ENCODE measurements at places on chromosomes 2 and 18. TPM values are rescaled to one million over a fixed set of nuclear protein-coding genes. Genes with fewer than 3 reads are reported as not detected.

GRCh38 chr2:2834105-2834504, 503.0 kb upstream of the MYT1L start:
- DNase-seq = no peak

DNA sequence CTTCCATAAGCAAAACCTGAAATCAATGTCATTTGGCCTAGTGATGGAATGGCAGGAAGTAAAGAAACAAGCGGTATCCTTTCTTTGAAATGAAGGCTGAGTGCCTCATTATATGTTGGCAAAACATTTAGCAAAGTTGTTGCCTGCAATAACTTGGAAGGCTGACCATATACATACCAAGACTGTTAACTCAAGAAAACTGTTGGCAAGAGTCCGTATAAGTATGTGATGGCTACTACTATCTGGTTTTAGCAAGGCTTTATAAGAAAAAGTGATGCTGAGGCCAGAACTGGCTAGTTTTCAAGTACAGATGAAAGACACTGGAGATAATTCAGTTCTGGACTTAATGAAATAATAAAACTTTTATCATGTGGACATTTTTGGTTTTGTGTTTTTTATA, 356.2 kb downstream of the ZNF521 start:
- DNase-seq = no peak

- no peak for DNase-seq
Observed at GRCh38 chr18:44680273-44681075, at the start of gene SETBP1. Gene SETBP1 (plus strand): TSS chr18:44680888. CDS start chr18:44701347, 20,459 bp downstream.

DNA sequence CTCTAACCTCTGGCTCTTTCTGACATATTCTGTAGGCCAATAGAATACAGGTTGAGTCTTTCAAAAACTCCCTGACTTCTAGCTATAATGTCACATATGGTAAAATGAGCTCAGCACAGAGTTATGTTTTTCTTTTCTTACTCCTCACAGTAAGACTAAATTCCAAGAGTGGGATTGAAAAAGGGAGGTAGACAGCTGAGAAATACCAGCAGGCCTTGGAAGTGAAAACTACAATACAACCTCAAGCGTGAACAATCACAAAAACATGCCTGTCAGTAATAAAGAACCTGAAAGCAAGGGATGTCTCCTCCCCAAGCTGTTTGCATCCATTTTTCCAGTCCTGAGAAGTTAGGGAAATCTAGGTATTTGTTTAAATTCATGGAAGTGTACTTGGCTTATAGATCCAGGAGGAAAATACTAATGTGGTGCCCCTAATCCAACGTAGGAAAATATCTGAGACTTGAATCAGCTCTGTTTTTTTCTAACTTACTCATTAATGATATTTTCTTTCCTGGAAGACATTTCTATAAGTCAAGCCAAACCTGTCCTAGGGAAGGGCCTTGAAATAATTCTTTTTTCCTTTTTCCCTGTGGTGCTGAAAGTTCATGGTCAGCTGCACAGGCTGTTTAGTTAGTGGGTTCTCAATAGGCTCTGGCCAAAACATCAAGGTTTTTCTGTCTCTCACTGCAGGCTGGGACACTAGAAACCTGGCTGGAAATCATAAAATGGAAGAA, 167.9 kb upstream of the SPATS2L start:
- DNase-seq = no peak

DNA sequence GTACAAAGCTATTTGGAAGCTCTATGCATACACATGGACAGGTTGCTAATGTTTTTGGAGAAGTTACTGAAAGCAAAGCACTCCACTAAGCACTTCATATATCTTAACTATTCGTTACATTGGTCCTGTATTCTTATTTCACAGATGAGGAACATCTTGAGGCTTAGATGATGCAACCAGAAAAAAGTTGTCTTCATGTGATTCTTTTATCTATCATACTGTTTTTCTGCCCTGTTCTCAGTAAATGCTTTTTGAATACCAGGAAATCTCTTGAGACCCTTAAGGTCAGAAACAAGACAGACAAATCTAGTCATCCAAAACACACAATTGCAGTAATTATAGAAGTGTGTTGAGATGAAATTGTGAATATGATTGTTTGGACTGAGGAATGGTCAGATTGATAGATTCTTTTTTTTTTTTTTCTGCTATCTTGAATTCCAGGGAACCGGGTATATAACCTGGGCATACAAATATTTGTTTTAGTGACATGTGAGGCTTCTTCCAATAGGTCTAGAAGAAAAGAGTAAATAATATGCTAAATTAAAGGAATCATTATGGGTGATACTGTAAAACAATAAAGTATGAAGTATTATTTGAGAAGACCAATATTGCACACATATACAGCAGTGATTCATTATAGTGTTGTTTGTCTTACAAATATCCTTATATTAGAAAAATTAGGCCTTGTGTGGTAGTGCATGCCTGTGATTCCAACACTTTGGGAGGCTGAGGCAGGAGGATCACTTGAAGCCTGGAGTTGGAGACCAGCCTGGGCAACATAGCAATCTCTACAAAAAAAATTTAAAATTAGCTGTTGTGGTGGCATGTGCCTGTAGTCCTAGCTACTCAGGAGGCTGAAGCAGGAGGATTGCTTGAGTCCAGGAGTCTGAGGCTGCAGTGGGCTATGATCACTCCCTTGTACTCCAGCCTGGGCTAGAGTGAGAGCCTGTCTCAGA, 33.7 kb downstream of the EHBP1 start:
- no peak for DNase-seq

ATP8B1 gene
- total RNA-seq = 0.25 TPM

DNA sequence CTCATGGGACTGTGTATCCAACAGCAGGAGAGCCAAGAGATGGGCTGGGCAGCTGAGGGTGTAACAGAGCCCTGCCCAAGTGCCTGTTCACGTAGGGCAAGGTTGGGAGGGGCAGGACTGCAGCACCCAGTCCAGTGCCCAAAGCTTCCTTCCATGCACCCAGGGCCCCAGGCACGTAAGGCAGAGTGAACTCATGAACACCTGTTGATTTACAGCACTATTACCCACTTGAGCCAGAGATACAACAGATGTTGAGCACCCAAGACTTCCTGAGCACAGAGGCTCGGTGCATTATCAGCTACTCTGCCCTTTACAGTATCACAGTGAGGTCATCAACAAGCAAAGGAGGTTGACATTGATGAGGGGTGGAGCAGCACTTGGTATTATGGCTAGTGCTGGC, 50.2 kb upstream of the FHL2 start:
- DNase-seq = no peak

- no peak for DNase-seq
Observed at GRCh38 chr2:69449906-69450305, 12.7 kb upstream of the NFU1 start.

- no peak for DNase-seq
Observed at GRCh38 chr2:205700331-205701132, 18.2 kb downstream of the NRP2 start.

DNA sequence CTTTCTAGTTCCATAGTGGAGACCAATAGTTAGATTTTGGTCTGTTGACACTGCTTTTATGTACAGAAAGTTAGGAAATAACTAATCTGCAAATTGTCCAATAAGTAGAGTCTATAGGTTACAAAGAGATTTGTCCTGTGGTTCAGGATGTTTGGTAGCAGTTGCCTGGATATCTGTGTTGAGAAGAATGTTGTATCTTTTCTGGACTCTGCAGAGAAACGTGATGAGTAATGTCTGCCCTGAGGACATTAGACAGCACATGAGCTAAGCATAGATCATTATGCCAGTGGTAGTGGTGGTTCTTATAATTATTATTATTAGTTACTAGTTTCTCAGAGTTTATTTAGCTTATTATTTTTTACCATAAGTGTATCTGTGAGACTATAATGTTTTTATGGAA, 65.8 kb downstream of the ANKRD62 start:
- DNase-seq = no peak

DNA sequence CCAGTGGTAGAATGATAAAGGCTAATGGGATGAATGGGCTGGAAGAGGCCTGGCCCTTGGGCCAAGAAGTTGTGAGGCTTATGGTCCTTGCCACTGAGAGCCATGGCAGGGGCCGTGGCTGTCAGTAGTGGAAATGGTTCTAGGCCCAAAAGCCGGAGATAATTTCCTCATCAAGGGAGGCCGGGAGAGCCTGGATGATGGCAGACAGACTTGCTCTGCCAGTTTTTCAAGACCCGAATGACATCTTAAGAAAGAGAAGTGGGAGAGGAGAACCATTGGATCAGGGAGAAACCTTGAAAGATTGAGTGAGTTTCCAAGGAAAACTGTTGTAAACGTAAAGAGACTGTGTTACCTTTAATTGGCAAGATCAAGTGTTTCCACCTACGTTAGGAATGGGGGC, 46.3 kb upstream of the VPS54 start:
- DNase-seq = no peak

DNA sequence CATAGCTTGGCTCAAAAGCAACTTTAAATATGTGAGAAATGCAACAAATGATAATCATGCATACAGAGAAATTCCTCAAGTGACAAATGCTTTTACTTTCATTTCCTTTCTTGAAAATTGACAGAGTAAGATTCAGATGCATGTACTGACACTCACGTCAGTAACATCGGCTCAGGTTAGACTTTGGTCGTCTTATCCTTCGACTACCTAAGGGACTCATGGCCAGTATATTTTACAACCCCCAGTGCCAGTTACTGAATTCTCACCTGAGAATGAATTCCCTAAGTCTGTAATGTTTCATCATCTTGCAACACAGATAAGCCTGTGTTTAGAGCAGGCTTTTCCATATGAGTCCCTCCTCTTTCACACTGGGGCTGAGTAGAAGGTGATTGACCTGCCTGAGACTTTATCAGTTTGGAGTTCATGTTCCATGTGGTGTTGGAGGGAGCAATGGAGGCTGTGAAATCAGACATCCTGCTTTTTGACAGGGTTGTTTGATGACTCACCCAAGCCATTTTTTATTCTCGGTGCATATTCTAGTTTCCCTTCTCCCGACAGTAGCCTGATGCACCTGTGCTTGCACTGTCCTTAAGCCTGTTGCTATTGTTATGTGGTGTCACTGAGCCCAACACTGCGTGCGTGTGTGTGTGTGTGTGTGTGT, 30.5 kb upstream of the ATP8B1 start:
- DNase-seq = no peak

- DNase-seq = no peak
Observed at GRCh38 chr2:60820416-60821132, 60.8 kb upstream of the REL start.

DNA sequence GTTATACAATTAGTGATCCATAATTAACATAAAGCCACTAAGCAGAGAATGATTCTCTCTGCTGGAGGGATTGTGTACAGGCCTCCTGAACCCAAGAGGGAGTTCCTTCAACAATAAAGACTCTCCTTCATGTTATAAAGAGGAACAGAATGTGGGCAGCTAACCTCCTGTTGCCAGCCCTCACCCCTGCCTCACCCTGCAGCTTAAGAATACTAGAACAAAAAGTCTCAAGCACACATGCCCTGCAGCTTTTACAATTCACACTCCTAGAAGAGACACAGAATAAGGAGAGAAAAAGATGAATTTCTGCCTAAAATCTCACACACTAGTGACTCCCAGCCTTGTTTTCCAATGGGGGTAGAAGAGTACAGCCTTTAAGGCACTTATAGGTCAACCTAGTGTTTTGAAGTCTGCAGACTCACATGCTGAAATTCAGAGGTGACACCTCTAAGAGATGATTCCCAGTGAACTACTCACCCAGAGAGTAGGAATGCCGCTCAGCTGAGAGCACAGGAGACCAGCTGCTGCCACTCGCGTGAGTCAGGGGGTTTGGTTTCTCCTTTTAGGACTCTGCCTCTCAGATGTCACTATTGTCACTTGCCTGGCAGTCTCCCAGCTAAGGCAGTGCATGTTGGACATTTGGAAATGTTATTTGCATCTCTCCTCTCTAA, 32.5 kb upstream of the IL1RL1 start:
- no peak for DNase-seq

GRCh38 chr18:78242254-78242643, 737.4 kb upstream of the SALL3 start:
- DNase-seq = no peak

CAVIN2 gene
- 121 TPM for total RNA-seq

GRCh38 chr18:58336605-58337004, 292.3 kb downstream of the ALPK2 start:
- no peak for DNase-seq

LIMS2 gene
- total RNA-seq = not detected

GRCh38 chr2:224008702-224009261, 30.3 kb downstream of the SERPINE2 start:
- no peak for DNase-seq

- no peak for DNase-seq
Observed at GRCh38 chr2:155023674-155024073, 325.2 kb downstream of the KCNJ3 start.

DNAH6 gene
- total RNA-seq = 0.06 TPM

ARHGAP28 gene
- 1.6 TPM for total RNA-seq

- no peak for DNase-seq
Observed at GRCh38 chr2:161988589-161988988, 85.4 kb downstream of the DPP4 start.

Measured in NCI-H460 (cell line).